Fibroblast of skin of right quadriceps (primary cell): ENCODE measurements at places on chromosomes 12 and 14.

GRCh38 chr12:132202929-132203721 is 58.9 kb downstream of the NOC4L start:
- DNase-seq, result no peak

- DNase-seq, result peak; percentile 40
Observed at GRCh38 chr12:93832131-93832530, 155.0 kb downstream of the CRADD start.

- DNase-seq, result no peak
Observed at GRCh38 chr12:4771172-4771959, 51.2 kb downstream of the GALNT8 start.

DNA sequence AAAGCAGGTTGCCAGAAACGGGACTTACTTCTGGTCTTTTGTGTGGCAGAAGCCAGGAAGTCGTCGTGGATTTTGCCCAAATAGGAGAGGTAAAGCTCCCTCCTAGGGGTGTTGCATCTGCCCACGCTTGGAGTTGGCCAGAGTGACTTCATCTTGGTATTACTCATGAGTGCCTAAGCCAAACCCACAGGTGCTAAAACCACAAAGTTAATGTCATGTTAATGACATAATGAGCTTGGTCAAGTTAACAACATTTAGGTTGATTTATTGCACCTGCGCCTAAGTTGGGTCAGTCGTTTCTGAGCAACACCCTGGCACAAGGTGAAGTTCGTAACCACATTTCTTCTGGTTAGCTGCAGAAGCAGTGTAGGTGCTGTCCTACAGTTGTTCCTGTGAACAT is 225.2 kb downstream of the FUT8 start:
- DNase-seq, result peak; percentile 10

DNA sequence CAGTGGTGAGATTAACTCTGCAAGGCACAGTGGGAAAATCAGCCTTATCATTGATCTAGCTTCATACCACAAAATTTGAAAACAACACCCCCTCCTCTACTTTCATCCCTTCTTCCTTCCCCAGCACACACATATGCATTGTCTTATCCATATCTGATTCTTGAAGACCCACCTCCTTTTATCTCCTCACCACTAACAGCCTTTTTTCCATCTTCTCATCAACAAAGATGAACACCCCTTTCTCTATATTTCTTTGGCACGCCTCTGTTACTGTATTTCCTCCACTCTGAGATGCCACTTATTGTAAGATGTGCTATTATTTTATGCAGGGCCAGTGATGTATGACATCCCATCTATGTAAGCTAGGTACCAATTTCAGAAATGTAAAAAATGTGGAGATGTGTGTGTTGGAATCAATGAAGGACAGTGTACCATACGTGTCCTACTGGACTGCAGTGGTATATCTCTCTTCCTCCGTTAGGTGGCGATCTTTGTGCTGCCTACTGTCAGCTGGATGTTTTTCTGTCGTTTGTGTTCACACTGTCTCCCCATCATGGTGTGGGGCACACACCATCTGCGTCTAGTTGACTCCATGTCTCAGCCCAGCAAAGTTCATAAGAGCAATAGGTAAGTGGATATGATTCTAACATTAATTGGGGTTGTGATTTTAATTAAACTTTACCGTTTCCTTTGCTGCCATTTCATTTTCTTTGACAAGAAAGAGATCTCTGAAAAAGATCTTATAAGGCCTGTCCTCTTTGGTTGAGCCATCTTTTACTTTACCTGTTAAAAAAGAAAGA is 24.0 kb downstream of the CCDC38 start:
- DNase-seq, result peak; percentile 38

DNA sequence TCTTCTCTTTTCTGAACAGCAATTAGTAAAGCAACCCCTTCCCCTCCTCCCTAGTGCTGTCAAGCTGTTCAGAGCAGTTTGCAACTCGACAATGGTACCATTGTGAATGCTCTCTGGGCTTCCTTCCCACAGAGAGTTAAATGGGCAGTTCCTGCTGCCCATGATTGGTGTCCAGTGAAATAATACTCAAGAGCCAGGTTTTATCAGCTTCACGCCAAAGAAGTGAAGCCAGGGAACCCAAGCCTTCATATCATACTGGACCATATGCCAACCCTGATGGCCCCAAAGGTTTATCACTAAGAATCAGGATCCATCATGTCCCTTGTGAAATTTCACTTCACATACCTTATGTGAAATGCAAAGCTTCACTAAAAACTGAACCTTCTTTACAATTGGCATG is 24.7 kb downstream of the INSM2 start:
- DNase-seq, result no peak

DNA sequence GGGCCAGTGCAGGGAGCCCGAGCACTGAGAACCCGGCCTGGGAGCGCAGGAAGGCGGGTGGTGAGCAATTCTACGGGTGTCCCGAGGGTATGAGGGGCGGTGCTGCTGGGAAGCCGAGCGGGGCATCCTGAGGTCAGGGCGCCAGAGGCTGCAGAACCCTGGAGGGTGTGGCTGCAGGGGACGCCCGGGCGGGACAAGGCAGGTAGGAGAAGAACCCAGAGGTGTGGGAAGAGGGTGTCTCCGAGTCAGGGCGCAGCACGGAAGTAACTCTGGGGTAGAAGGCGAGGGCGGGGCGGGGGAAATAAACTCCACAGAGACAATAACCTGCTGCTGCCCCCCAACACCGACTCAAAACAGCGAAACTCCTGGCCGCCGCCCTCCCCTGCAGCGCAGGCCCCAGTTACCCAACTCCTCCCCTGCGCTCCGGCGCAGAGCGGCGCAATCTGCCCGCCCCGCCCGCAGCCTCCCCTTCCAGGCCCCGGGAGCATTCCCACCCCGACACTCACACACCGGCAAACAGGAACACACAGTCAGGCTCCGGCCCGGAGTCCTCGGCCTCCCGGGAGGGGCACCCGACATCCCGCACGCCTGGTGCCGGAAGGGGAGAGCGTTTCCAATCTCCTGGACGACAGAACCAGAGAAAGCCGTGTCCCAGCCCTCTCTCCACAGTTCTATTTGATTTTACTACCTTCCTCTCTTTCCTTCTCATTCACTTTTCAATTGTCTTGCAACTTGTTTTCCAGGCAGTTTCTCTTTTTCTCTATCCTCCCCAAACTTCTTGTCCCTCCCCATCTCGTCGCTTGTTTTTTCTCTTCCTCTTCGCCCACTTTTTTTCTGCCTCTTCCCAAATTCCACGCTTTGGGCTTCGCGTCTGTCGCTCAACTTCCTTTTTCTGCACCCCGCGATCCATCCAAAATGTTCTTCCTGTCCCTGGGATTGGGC is 2.4 kb downstream of the HRK start:
- DNase-seq, result no peak

GRCh38 chr12:52122540-52122871 is 43.0 kb downstream of the SMIM41 start:
- DNase-seq, result no peak

DNA sequence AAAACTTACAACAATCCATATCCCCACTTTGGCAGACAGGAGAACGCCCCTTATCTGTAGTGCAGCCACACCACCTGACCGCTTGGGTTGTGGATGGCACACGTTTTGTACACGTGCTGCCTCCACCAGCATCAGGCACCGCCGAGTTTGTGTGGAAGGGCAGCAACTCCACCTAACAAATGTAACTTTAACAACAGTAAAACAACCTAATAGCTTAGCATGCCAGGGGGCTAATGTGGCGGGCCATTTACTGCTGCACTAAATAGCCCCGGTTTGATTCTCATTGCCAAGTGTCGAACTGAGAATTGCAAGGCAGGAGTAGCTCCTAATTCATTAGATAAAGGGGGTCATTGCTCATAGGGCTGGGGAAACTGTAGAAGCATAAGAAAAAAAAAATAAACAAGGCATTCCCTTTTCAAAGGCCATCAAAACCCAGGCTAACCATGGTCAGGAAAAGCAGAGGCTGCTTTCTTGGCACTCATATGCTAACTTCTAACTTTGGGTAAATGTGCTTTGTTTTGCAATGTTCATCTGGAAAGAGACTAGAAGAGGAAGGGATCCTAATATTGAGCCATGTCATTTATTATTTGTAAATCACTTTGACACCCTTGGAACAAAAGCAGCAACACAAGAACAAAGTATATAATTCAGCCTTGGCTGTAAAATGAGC is 279.7 kb upstream of the SOX5 start:
- no peak for DNase-seq

GRCh38 chr14:26929361-26929760 is 331.5 kb upstream of the NOVA1 start:
- DNase-seq, result no peak

DNA sequence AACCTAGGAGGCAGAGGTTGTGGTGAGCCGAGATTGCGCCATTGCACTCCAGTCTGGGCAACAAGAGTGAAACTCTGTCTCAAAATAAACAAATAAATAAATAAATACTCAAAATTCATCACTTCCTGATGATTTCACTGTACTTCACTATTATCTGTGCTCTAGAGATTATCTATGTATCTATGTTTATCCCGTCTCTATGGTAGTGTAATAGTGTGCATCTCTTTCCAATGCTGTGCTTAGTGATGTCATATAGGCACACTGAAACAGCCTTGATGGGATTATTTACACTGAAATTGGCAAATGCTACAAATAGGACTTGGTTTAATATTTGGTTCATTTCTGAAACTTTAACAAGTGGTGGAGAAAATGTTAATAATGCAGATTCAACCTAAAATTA is 6.5 kb downstream of the CAPS2 start:
- DNase-seq, result no peak

- no peak for DNase-seq
Observed at GRCh38 chr12:54038871-54039414, 6.1 kb downstream of the HOXC5 start.

- DNase-seq, result peak; percentile 30
Observed at GRCh38 chr12:22971701-22972191, 346.8 kb downstream of the ETNK1 start.

- DNase-seq, result no peak
Observed at GRCh38 chr12:67449591-67450052, 180.5 kb downstream of the CAND1 start.
